ENCODE measurements at places on chromosomes 12 and 14.
A peak's percentile ranks its signal among the peaks of the same experiment; 100 is the strongest.

DNA sequence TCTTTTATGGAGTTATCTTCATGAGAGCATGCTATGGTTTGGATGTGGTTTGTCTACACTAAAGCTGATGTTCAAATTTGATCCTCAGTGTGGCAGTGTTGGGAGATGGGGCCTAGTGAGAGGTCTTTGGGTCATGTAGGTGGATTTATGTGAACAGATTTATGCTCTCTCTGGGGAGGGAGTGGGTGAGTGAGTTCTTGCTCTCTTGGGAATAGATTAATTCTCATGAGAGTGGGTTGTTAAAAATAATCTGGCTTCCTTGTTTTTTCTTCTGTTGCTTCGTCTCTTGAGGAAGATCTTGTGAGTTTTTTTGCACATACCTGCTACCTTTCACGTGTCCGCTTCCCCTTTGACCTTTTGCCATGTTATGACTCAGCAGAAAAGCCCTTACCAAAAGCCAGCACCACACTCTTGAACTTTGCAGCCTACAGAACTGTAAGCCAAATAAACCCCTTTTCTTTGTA, 20.5 kb downstream of the DERA start:
- no peak for DNase-seq

- no peak for DNase-seq
Observed at GRCh38 chr14:56378475-56378877, 201.1 kb upstream of the TMEM260 start.

DNA sequence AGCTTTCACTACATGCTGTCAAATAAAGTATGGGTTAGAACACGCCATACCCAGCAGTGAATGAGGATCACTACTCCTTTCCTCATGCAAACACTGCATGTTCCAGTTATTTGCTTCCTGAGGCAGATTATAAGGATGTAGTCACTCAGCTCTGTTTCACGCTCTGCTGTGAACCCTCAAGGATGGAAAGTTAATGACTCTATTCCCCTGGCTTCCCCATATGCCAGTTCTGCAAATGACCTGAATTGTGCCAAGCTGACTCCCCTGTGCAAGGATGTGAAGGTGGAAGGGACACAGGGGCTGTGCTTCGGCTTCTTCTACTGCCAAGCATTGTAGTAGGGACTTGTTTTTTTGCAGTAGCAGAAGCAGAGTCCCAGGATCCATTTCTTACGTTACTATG, 6.8 kb downstream of the IFI27L1 start:
- DNase-seq = no peak

- no peak for DNase-seq
Observed at GRCh38 chr12:53227836-53228235, 4.2 kb downstream of the RARG start.

GRCh38 chr12:709455-710020, 42.8 kb upstream of the WNK1 start:
- no peak for DNase-seq

GRCh38 chr12:10395390-10395998, 5.7 kb upstream of the KLRK1 start:
- no peak for DNase-seq

- no peak for DNase-seq
Observed at GRCh38 chr14:34554540-34555250, 15.2 kb upstream of the EAPP start.

- DNase-seq = no peak
Observed at GRCh38 chr14:89675590-89675989, 258.6 kb upstream of the FOXN3 start.

- peak; percentile 72 for DNase-seq
Observed at GRCh38 chr12:50924439-50925341, 27.7 kb upstream of the HIGD1C start.

DNA sequence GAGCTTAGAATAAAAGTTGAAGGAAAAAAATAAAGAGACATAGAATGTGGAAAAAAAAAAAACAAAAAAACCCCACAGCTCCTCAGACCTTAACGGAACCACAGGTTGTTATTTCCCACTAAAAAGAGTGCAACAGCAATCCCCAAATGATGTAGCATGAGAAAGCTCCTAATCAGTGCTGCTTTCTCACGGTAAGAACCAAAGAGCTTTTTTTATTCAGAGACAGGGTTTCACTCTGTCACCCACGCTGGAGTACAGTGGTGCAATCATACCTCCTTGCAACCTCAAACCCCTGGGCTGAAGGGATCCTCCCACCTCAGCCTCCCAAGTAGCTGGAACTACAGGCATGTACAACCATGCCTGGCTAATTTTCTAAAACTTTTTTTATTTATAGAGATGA, 13.3 kb downstream of the NDUFA12 start:
- DNase-seq = no peak
